ENCODE measurements at places on chromosomes 1 and 21.

DNA sequence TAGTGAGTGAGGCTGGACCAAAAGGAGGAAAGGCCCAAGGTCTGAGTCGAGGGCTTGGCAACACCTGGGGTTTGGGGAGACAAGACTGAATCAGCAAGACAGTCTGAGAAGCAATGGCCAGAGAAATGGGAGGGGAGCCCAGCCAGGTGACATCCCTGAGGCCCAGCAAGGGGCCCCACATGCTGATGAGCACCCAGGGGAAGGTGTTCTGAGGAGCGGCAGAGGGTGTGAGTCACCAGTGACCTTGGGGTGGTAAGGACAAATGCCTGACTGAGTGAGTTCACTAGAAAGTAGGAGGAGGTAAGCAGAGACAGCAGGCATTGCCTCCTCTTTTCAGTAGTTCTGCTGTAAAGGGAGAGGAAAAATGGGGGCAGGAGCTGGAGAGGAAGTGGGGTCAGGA is 192.4 kb upstream of the GALNT2 start:
- no peak for DNase-seq

- DNase-seq: no peak
Observed at GRCh38 chr1:75188892-75189291, 54.7 kb downstream of the LHX8 start.

DNA sequence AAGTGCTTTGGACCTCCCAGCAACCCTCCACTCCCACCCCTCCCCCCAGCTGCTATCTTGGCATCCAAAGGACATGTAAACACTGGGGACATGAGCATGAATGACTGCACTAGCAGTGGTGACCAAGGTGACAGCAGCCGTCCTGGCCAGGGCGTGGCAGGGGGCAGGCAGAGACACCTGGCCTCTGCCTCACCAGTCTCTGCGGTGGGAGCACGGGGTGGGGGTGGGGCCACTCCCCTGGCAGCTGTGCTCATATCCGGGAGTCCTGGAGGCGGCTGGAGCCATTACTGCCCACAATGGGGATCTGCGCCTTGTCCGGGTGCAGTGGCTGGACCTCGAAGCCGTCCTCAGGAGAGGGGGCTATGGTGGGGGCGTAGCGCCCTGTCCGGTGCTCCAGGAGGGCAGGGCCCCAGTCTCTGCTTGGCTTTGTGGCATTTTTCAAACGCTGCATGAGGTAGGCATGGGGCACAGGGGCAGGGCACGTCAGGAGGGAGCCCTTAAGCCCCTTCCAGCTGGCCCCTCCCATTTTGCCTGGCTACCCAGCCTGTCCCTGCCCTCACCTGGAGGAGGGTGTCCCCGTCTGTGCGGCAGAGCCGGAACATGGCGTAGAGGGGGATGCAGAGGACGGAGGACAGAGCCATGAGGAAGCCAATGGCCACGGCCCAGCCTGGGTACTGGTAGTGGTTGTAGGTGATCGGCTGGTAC is 6.0 kb downstream of the CCDC24 start:
- no peak for DNase-seq

DNA sequence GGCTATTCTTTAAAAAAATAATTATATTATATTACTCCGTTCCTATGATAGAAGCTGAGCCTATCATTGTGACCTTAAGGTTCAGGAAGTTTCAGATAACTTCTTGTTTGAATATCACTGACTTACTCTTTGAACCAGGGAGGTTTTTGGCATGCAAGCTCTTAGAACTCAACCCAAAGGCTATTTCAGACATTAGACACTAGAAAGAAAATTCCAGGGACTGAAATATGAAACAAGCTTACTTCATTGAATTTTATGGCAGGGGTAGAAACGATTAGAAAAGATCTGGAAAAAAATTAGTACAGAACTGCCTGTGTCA is 159.6 kb downstream of the DENND1B start:
- no peak for DNase-seq

DNA sequence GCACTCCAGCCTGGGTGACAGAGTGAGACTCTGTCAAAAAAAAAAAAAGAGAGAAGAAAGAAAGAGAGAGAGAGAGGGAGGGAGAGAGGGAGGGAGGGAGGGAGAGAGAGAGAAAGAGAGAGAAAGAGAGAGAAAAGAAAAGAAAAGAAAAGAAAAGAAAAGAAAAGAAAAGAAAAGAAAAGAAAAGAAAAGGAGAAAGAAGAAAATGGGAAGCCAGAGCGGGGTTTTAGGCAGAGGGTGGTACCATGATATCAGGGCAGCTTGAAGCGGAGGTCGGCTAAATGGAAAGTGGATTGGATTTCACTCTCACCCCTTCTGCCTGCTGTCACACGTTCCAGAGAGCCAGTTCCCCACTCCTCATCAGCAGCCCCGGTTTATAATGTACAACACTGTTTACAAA is 1.9 kb downstream of the TMCO4 start:
- DNase-seq: no peak

- no peak for DNase-seq
Observed at GRCh38 chr1:246530482-246530881, 23.4 kb upstream of the SMYD3 start.

DNA sequence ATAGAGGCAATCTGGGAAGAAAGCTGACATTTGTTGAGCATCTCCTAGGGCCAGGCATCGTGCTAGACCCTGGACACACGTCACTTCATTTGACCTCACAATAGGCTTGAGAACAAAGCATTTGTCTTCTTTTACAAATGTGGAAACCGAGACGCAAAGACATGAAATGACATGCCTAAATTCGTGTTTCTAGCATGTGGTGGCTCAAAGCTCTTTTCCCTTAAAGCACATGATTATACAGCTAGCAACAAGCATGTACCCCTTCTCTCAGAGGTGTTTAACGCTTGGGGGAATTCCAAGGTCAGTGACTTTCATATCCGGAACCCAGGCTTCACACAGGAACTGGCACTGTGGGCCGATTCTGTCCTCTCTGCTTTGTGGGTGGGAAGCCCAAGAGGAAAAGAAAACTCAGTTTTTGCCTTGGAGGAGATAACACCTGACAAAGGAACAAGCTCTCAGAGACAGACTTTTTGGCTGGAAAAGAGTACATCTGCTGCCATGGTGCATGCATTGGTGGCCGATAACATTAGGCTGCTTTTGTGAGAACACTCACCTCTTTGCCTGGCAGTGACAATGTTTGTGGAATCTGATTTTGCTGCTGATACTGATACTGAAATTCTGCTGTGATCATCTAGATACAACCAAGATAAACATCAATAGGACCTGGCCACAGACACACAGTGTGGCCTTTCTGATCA is 15.4 kb upstream of the CD2 start:
- peak; percentile 59 for DNase-seq

DNA sequence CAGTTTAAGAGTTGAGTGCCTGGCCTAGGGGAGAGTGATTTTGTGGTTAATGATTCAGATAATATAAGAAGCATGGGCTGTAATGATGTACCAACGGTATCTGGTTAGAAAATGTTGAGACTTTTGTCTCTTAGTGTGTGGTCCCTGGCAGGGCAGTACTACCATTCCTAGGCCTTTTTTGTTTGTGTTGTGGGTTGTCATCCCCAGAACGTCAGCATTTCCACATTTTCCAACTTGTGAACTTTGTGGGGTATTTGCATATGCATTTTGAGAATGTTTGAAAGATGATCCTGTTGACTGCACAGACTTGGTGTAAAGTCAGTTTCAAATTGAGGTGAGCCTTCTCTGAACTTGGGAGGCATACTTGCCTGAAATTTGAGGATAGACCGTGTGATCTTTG is 11.4 kb downstream of the NEK7 start:
- no peak for DNase-seq

GRCh38 chr1:117235863-117236465 is 25.2 kb upstream of the VTCN1 start:
- no peak for DNase-seq

DNA sequence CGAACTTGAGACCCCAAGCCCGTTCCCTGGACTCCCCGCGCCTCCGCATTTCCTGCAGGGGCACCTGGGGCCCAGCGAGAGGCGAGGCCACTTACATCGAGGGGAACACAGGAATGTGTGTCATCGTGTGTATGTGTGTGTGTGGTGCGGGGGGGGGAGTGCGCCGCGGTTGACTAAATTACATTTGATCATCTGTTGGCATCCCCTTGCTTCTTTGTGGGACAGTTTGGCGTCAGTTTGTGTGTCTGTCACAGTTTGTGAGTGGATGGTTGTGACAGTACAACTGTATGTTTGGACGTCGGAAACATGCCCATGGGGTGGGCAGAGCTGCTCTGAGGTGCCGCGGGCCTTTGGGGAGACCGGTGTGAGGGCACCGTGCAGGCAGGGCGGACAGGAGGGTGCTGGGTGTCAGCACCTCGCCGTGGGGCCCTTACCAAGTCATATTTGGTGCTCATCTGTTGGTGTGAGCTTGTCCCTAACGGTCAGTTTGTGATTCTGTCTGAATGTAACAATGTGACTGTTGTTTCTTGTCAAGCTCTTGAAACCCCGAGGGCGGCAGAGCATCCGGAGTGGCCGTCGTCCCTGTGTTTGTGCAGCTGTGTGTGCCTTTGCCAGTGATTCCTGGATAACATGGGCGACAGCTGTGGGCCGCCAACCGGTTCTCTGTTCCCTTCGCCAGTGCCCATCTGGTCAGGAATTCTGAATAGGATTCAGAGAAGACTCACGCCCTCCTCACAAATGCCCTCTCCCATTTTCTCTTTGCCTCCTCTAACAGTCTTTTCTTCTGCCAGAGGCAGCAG is 899 bp downstream of the OPRD1 start:
- DNase-seq: no peak

DNA sequence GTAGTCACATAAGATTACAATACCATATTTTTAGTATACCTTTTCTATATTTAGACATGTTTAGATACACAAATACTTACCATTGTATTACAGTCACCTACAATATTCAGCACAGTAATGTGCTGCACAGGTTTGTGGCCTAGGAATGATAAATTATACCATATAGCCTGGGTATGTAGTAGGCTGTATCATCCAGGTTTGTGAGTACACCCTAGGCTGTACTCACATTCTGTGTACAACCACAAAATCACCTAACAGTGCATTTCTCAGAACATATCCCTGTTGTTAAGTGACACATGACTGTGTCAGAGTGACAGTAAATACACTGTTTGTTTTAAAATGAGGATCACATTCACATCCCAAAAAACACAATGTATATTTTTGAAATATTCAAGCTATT is 11.2 kb downstream of the KRTAP21-3 start:
- no peak for DNase-seq

- no peak for DNase-seq
Observed at GRCh38 chr1:106447466-106447865, 609.0 kb upstream of the PRMT6 start.

DNA sequence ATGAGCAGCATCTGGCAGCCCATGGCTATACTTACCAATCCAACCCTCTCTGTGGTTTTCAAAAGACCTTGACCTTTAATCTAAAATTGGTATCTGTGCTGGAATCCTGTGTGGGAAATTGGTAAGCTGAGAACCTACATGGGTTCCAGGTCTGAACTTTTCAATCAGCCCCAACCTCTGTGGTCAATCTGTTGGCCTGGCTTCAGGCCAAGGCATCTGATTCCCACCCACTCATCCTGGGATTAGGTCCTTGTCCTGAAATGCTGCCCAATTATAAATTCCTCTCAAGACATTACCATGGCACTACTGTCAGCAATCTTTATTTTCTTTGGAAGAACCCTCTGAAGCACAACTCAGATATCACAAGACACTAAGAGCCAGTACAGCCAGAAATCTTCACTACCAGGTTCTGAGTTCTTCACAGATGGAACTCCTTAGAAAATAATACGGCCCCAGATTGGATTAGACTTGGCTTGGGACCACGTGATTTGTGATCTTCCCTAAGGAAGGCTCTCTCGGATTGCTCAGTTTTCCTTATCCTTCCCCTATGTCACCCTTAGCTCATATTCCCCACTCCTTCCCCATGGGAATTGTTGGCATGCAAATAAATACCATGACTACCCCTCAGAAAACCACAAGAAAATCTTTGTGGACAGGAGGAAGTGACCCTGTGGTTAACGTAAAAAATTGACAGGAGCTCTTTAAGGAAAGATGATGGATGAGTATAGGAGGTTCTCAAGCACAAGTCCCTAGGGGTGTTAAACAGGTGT is 207.9 kb upstream of the ST6GALNAC5 start:
- no peak for DNase-seq

DNA sequence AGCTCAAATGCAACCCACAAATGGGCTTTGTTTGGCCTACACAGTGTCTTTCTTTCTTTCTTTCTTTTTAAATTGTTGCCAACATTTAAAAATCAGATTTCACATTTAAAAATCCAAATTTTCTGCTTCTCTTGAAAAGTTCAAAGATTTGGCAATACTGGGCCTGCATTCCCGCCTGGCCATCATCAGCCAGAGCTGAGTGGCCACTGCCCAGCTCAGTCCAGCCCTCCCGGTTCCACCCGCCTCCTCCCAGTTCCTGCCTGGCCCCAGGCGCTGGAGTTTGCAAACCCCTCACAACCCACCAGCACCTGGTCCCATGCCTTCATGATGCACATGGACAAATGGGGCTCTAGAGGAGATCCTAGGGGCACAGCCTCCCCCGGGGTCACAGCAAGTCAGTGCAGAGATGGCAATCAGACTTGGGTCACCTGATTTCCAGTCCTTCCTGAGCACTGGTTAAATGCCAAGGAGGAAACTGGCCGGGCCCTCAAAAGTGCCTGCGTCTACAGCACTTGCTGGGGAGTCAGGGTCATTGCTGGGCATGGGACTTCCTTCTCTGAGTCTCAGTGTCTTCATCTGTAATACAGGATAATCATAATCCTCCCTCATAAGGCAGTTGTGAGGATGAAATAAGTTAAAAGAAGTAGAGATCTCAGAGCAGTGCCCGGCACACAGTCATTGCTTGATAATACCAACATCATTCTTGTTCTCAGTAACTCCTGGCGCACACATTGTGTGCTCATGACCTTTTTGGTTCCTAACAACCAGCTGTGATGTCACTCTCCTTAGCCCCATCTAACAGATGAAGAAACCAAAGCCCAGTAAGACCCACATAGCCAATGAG is 41.0 kb upstream of the LAPTM5 start:
- no peak for DNase-seq

- DNase-seq: no peak
Observed at GRCh38 chr1:58573705-58574591, 3.1 kb downstream of the TACSTD2 start.

- DNase-seq: no peak
Observed at GRCh38 chr21:29465546-29465945, 166.8 kb downstream of the BACH1 start.

- DNase-seq: no peak
Observed at GRCh38 chr1:167786502-167786901, 64.7 kb downstream of the MPZL1 start.

GRCh38 chr1:218025454-218025853 is 259.6 kb upstream of the RRP15 start:
- no peak for DNase-seq

GRCh38 chr1:82927753-82928152 is 1071.2 kb downstream of the TTLL7 start:
- DNase-seq: no peak

DNA sequence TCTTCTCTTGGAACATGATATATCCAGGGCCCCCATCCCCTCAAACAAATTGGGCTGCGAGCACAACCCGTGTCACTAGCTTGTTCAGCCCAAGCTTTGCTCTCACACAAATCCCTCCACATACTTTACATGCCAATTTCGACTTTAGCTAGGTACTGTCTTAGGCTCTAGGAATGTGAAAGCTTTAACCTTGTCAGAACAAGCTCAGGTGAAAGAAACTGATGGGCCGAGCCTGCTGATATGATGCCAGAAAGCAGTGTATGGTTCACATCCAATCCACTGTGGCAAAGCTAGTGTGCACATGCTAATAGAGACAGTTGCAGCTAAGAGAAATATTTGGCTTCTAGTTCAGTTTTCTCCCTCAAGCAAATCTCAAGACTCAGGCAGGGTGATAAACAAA is 79.5 kb downstream of the TNFSF18 start:
- no peak for DNase-seq
